Esophagus squamous epithelium (tissue), 5 donors: ENCODE measurements at places on chromosomes 12 and 14.

DNA sequence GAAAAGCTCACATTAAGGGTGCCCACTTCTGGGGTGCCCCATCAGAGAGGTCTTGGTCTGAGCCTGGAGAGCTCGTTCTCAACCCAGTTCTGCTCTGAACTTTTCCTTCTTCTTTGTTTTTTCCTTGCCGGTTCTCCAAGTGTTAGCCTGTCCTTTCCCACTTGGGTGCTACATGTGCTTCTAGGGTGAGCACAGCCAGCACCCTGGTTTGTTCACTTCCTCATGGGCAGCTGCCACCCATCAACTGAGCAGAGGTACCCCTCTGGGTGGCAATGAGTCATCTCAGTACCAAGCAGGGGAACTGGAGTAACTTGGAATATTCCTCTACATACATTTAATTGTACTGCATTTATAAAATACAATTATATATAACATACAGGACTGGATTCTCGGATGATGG lies 3.9 kb upstream of the SYNE3 start:
- DNase-seq = no peak

DNA sequence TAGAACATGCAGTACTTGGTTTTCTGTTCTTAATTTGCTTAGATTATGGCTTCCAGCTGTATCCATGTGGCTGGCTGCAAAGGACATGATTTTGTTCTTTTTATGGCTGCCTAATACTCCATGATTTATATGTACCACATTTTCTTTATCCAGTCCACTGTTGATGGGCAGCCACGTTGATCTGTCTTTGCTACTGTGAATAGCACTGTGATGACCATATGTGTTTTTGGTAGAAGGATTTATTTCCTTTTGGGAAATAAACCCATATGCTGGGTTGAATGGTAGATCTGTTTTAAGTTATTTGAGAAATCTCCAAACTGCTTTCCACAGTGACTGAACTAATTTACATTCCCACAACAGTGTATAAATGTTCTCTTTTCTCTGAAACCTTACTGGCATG lies 86.2 kb upstream of the FERMT2 start:
- DNase-seq = no peak

DNA sequence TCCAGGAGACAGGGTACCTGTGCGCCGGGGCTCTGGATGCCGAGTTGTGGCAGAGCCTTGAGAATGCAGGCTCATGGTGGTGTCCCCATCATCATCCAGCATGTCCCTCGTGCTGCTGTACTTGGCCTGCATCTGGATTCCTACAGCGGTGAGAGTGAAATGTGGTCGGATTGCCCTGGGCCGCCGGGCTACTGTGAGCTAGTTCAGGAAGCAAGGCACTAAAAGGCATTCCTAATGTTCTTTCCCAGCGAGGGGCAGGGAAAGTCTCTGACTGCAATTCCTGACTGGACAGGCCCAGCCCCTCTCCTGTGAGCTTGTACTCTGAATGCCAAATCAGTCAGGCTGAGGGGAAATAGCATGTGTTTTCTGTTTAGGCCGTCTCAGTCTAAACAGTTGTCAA lies at the start of gene CLEC1A:
Gene CLEC1A, minus strand, starts transcription at position 195 of the 400 bp plus-strand sequence. Its CDS starts 63 bp downstream, at position 132.
- no peak for DNase-seq

- DNase-seq = no peak
Measured at GRCh38 chr12:100490056-100490455, 16.4 kb downstream of the NR1H4 start.

- no peak for DNase-seq
Measured at GRCh38 chr12:39503439-39503838, 60.5 kb upstream of the KIF21A start.
